Esophagus squamous epithelium (tissue), 5 donors: ENCODE measurements at places on chromosomes 13 and 19.

DNA sequence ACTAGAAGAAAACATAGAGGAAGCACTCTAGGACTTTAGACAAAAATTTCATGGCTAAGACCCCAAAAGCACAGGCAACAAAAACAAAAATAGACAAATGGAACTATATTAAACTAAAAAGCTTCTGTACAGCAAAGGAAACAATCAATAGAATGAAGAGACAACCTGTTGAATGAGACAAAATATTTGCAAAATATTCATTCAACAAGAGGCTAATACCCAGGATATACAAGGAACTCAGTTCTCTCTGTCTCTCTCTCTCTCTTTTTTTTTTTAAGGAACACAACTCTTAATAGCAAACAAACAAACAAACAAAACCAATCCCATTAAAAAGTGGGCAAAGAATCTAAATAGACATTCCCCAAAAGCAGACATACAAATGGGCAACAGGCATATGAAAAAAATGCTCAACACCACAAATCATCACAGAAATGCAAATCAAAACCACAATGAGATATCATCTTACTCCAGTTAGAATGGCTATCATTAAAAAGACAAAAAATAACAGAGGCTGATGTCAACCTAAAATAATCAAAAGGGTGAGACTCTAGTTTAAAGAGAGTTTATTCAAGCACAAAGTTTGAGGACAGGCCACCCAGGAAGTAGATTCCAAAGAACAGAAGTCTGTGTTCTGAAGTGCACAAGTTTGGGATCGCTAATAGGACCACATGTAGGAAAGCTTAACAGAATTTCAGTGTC is 27.1 kb upstream of the SLC7A9 start:
- DNase-seq: no peak

DNA sequence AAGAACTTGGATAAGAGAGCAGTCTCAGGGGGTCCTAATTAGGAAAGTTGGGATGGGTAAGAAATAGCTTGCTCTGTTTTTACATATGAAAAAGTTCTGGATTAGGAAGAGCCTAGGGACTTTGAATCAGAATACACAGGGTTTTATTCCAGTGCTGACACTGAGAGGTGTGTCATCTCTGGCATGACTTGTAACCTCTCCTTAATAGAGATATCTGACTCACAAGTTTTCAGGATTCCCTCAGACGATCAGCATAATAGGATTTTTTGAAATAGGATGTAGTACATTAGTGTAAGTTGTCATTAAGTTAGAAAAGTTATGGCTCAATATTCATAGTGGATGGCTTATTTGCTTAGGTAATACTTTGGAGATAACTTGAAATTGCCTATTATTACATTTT is 555.2 kb upstream of the MIR17HG start:
- no peak for DNase-seq

DNA sequence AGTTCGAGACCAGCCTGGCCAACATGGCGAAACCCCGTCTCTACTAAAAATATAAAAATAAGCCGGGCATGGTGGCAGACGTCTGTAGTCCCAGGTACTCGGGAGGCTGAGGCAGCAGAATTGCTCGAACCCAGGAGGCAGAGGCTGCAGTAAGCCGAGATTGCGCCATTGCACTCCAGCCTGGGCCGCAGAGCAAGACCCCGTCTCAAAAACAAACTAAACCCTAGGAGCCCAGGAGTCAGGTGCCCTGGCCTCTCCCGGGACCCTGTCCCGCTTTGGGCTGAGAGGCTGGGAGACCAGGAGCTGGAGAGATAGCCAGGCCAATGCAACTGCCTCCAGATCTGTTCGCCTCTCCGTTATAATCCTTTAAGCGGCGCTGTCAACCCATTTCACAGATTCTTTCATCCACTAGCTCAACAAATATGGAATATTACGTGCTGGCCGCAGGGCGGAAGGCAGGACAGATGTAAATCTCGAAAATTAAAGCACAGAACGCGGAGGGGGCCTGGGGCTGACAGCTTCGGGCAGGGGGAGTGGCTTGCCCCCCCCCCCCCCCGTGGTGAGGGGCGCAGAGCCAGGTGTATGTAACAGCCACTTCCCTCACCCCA is 5.3 kb upstream of the MYBPC2 start:
- DNase-seq: no peak

GRCh38 chr19:7529246-7529600 is 6.3 kb upstream of the PNPLA6 start:
- no peak for DNase-seq

DNA sequence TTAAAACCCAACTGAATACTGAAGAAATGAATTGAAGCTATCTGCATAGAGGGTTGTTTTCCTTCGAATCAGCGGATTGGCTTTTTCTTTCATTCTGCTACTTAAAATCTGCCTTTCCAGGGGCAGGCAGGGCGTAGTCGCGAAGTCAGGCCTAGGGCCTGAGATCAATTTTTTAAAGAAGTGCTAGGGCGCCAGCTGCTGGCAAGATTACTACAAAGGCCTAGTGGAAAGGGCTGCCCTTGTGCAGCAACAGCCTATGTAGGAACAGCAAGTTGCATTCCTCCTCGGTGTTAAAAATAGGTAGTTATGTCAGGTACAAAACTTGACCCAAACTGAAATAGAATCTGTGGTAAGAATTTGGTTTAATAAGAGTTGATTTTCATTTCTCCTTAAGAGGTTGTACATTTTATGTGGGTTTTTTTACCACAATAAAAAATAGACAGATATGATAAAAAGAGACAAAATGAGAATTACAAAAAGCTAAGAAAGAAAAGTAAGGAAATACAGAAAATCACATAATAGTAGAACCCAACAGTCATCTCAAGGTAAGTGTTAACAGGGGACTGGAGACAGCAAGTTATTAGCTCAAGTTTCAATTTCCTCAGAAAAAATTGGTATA is 9.5 kb upstream of the URAD start:
- DNase-seq: no peak

DNA sequence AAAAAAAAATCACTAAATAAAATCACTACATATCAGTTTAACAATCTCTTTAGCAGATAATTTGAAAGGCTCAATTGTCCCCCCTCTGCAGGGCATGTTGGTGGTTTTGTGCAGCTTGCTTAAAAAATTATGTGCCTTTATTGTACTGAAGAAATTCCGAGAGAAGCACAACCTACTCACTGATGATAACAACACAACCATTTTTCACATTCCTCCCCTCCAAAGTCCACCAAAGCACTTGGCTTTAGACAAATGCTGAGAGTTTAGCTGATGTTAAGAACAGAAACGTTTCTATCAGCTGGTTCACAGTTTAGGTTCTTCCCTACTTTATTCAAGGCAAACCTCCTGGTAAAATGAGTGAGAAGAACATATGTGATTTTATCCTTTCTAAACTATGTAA is 923 bp downstream of the DOCK9 start:
- no peak for DNase-seq

- no peak for DNase-seq
Measured at GRCh38 chr13:98978280-98978679, 416 bp upstream of the DOCK9 start.

GRCh38 chr19:36097036-36097435 is 13.9 kb upstream of the OVOL3 start:
- DNase-seq: no peak

DNA sequence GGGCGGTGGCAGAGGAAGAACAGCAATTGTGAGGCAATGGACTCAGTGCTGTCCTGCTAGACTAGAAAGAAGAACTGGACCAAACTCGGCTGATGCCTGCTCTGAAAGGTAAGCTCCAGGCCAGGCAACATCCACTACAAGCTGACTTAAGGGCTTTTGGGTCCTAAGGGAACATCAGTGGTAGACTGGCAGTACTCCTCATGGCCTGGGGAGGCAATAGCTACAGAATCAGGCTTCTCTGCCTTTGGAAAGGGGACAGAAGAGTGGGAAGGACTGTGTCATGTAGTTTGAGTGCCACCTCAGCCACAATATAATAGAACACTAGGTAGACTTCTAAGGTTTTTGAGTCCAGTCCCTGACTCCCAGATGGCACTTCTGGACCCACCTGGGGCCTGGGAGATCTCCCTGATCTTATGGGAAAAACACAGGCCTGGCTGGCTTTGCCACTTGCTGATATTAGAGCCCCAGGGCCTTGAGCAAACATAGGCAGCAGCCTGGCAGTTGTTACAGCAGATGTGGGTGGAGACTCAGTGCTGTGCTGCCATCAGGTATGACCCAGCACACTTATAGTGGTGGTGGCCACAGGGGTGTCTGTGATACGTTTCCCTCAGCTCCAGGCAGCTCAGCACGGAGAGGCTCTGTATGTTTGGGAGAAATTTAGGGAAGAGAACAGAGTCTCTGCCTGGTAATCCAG is 9.2 kb upstream of the CLC start:
- no peak for DNase-seq

DNA sequence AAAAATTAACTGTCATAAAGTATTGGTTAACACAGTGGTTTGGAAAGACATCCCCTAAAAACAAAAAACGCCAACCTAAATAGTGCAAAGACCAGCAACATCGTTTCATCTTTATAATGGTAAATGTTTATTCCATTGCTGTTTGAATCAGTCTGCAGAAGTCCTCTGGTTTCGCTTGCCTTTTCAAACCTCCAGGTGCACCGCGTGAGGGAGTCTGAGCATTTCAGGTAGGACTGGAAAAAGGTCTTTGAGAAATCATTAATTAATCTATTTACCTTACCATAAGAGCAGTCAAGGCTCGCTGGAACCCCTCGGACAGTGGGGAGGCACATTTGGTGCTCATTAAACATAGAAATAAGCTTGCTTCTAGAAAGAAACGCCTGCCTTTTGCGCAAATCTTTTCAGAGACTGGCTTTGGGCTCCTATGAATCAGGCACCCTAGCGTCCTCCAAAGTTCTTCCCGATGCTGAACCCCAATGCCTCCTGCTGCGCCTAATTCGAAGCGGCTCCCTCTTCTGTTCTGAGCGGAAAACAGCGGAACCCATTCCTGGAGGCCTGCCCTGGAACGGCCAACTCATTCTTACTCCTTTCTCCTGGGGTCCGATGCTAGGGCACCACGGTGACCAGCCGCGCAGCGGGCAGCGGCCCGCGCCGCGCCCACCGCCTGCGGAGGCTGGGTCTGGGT is 951 bp upstream of the MTUS2 start:
- DNase-seq: no peak

DNA sequence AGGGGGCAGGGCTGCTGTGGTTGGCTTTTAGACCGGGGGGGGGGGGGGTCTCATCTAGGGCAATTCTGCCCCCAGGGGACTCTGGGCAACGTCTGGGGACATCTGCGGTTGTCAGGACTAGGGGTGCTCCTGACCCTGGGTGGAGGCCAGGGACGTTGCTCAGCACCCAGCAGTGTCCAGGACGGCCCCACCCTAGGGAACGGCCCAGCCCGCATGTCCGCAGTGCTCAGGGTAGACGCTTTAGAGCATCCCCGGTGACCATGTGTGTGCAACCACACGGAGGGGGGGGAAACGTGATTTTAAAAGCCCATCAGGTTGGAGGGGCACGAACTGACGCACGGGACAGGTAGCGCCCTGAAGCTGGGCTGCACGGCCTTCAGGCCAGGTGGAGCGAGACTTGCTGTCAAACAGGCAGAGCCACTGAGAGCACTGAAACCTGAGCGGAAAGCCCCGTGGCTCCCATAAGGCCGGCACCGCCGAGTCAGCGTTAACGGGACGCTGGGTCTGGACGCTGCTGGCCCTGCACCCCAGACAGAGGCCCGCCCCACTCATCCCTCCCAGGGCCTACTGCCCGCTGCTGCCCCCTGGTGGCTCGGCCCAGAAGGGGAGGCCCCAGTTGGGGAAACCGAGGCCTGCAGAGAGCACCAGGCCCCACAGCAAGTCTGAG is 8.3 kb downstream of the CACTIN start:
- DNase-seq: no peak

DNA sequence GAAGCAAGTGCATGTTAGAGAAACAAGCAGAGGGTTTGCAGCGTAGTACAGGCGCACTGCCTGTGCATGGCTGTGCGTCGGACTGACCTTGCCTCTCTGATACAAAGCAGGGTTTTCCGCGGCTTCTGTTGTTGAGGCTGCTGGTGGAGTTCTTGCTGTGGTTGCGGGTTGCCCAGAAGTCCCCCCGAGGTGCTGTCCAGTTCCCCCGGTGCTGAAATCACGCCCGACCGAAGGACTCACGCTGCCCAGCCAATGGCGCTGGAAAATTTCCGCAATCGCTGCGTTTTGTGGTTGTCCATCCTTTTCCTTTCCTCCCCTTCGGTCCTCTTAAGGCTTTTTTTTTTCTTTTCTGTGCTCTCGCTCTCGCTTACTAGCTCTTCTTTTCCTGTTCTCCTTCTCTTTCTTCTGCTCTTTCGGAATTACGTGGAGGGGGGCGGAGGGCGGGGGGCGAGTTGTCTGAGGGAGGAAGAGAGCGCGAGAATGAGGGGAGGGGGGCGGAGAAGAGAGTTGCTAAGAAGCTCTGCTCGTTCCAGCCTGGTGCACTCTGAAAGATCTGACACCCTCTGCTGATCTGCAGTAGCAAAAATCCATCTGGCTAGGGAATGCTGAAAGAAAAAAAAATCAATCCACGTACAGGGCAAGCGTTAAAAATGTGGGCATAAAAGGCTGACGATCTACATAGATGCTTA is at the start of gene SLITRK1:
Gene SLITRK1 (minus strand): TSS at position 558 of the 689 bp plus-strand sequence. CDS start 967 bp downstream, outside the sequence.
- DNase-seq: no peak

DNA sequence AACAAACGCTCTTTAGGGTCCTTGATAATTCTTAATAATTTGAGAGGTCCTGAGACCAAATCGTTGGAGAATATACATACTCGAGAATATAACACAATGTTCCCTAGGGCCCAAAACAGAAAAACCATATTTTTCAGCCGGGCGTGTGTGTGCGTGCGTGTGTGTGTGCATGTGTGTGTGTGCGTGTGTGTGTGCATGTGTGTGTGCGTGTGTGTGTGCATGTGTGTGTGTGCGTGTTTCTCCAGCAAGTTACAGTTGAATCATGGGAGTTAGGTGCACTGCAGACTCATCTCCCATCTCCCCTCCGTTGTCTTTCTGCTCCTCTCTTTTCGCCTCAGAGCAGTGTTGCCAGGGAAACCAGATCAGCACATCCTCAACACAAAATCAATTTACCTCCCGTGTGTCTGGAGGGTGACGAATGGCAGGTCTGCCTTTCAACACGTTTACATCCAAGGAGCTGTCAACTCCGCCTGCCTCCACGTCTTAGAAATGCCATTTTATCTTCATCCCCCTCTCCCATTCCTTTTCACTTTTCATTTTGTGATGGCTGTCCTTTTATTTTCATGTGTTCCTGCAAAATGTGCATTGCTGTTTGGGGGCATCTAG is 8.3 kb upstream of the PNMA8B start:
- no peak for DNase-seq

- DNase-seq: no peak
Measured at GRCh38 chr13:47166336-47166735, 269.5 kb upstream of the HTR2A start.

DNA sequence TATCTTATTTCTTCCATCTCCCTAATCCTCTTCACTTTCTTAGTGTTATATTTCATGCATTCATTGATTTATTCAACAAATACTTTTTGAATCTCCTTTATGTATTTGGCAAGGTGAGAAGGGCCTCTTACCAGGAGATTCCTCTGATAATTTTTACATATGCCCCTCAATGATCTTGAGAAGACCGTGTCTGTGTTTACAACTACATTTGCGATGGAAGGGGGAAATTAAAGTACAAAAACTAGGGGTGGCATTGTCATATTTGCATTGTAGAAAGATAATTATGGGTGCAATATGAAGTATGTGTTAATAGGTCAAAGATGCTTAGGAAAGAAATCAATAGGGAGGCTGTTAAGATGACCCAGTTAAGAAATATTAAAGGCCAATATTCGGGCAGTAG is 1108.4 kb upstream of the MIR17HG start:
- DNase-seq: no peak
